ENCODE measurements at places on chromosomes 12 and 14. TPM values are rescaled to one million over a fixed set of nuclear protein-coding genes. Genes with fewer than 3 reads are reported as not detected.

GRCh38 chr14:61396279-61396678 is 74.9 kb downstream of the PRKCH start:
- no peaks in the 10 kb centered on the region for H3K4me1 ChIP-seq
- H3K27ac ChIP-seq, result no peak overlapping the region
- no peak overlapping the region for H3K4me3 ChIP-seq
- no peaks in the 10 kb centered on the region for H3K36me3 ChIP-seq

GRCh38 chr12:12693111-12693671 is 2.8 kb downstream of the GPR19 start:
- H3K27me3 ChIP-seq, result no peaks in the 10 kb centered on the region
- H3K36me3 ChIP-seq, result no peaks in the 10 kb centered on the region
- no peak overlapping the region for H3K27ac ChIP-seq

GRCh38 chr14:75088566-75089373 is 19.3 kb downstream of the ZC2HC1C start:
- no peaks in the 10 kb centered on the region for H3K4me1 ChIP-seq
- no peak overlapping the region for H3K4me3 ChIP-seq
- no peak for DNase-seq
- H3K27me3 ChIP-seq, result no peaks in the 10 kb centered on the region
- peaks cover 61% of the 10 kb centered on the region for H3K36me3 ChIP-seq

GRCh38 chr14:95362138-95362494 is 42.4 kb upstream of the CLMN start:
- H3K4me3 ChIP-seq, result no peak overlapping the region
- H3K36me3 ChIP-seq, result no peaks in the 10 kb centered on the region
- no peak overlapping the region for H3K27ac ChIP-seq
- H3K27me3 ChIP-seq, result peaks cover 40% of the 10 kb centered on the region

DNA sequence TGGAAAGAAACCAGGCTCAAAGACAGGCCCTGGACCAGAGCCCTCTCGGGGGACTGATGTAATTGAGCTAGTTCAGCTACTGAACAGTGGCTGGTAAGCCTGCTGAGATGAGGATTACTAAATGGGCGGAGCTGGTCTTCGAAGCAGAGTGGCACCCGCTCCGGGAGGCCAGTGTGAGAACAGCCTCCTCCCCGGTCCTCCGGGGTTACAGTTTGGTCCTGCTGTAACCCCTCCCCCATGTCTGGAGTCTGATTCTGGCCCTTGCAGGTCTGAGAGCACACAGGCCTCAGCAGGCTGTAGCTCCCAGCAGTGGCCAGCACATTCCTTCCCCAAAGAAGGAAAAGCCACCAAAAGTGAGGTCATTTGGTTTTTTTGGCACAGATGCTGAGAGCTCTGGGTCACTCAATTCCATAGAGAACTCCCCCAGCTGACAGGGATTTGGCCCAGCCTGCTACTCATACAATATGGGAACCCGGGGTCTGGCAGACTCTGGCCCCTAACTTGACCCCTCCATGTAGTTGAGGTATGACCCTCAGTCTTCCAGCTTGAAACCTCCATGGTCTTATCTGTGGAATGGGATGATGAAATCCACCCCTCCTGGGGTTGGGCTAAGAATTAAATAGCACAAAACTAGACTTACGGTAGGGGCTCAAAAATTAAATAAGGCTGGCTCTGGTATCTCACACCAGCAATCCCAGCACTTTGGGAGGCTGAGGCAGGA is 39.0 kb downstream of the ACTN1 start:
- peak overlapping the region; percentile 9 for H3K4me3 ChIP-seq
- H3K4me1 ChIP-seq, result peaks cover 100% of the 10 kb centered on the region
- H3K36me3 ChIP-seq, result peaks cover 8% of the 10 kb centered on the region
- no peaks in the 10 kb centered on the region for H3K27me3 ChIP-seq
- peak overlapping the region; percentile 98 for H3K27ac ChIP-seq
- no peak for DNase-seq

- no peak for DNase-seq
- H3K27ac ChIP-seq, result peak overlapping the region; percentile 96
- H3K36me3 ChIP-seq, result no peaks in the 10 kb centered on the region
- no peaks in the 10 kb centered on the region for H3K27me3 ChIP-seq
- peaks cover 88% of the 10 kb centered on the region for H3K4me1 ChIP-seq
Measured at GRCh38 chr12:124413401-124413800, 118.5 kb downstream of the RFLNA start.

- no peaks in the 10 kb centered on the region for H3K27me3 ChIP-seq
- no peaks in the 10 kb centered on the region for H3K4me1 ChIP-seq
- H3K27ac ChIP-seq, result no peak overlapping the region
- H3K4me3 ChIP-seq, result no peak overlapping the region
- peaks cover 93% of the 10 kb centered on the region for H3K36me3 ChIP-seq
Measured at GRCh38 chr14:21078287-21078686, 8.2 kb downstream of the ARHGEF40 start.

DNA sequence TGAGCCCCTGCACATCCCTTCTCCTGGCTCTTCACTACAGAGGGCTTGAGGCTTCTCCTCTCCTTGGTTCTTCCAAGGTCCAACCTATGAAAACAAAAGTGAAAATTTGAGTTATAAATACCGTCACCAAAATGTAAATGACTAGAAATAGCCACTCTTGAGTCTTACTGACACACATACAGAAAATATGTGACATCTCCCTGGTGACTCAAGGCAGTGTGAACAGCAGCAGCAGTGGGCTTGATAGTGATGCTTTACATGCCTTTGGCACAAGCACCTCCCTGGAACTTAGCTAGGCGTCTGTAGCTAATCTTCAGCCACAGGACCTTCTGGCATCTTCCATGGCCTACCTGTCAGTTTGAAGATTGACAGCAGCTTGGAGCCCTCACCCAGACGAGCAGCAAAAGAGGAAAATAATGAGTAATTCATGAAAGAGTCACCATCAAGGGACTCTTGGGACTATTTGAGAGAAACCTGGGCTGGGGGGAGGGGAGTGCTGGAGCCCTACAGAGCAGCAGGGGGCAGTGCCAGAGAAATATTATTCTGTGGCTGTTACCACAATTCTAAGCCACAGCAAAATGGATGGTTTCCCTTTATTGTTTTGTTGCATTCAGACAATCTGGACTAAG is 158.0 kb downstream of the KCNK10 start:
- no peak for DNase-seq
- no peaks in the 10 kb centered on the region for H3K4me1 ChIP-seq
- H3K27ac ChIP-seq, result no peak overlapping the region
- H3K36me3 ChIP-seq, result no peaks in the 10 kb centered on the region
- H3K4me3 ChIP-seq, result no peak overlapping the region
- H3K27me3 ChIP-seq, result no peaks in the 10 kb centered on the region

- no peaks in the 10 kb centered on the region for H3K36me3 ChIP-seq
- no peak for DNase-seq
- H3K27me3 ChIP-seq, result no peaks in the 10 kb centered on the region
- no peak overlapping the region for H3K4me3 ChIP-seq
- no peak overlapping the region for H3K27ac ChIP-seq
- H3K4me1 ChIP-seq, result no peaks in the 10 kb centered on the region
Measured at GRCh38 chr14:29630566-29631160, 297.0 kb downstream of the PRKD1 start.

DNA sequence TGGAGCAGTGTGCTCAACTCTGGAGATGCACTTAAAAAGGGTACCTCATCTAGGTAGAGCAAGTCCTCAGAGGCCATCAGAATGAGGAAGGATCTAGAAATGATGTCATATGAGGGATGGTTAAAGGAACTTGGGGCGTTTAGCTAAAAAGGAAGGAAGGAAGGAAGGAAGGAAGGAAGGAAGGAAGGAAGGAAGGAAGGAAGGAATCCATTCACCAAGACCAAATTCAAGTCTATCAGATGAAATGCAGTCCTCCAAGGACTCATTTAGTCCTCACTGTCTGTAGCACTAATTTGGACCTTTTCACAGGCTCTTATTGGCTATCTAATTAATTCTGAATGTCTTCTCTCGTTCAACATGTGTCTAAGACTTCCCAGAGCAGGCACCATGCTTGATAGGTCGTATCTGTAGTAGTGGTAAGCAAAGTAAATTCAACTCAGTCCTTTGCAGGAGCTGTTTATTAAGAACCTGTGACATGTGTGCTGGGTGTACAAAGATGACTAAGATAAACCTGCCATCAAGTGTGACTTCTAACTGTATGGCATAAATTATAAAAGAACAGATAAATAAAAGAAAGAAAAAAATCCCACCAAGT is 63.5 kb downstream of the LLPH start:
- H3K4me3 ChIP-seq, result no peak overlapping the region
- DNase-seq, result no peak
- no peaks in the 10 kb centered on the region for H3K4me1 ChIP-seq
- H3K27me3 ChIP-seq, result no peaks in the 10 kb centered on the region
- no peak overlapping the region for H3K27ac ChIP-seq

GRCh38 chr12:79988368-79988767 is 53.5 kb upstream of the PPP1R12A start:
- H3K4me3 ChIP-seq, result no peak overlapping the region
- peaks cover 19% of the 10 kb centered on the region for H3K4me1 ChIP-seq
- no peak for DNase-seq
- H3K27me3 ChIP-seq, result no peaks in the 10 kb centered on the region
- no peak overlapping the region for H3K27ac ChIP-seq

- H3K4me1 ChIP-seq, result peaks cover 41% of the 10 kb centered on the region
- H3K36me3 ChIP-seq, result no peaks in the 10 kb centered on the region
- no peaks in the 10 kb centered on the region for H3K27me3 ChIP-seq
- no peak for DNase-seq
- no peak overlapping the region for H3K27ac ChIP-seq
Measured at GRCh38 chr12:124901003-124901402, 13.4 kb downstream of the UBC start.

GRCh38 chr12:57584690-57585089 is 6.3 kb upstream of the PIP4K2C start:
- peaks cover 6% of the 10 kb centered on the region for H3K27me3 ChIP-seq
- peaks cover 10% of the 10 kb centered on the region for H3K36me3 ChIP-seq
- no peak overlapping the region for H3K4me3 ChIP-seq

GRCh38 chr12:88057994-88058718 is 29.0 kb upstream of the C12orf50 start:
- H3K36me3 ChIP-seq, result peaks cover 11% of the 10 kb centered on the region
- H3K27ac ChIP-seq, result no peak overlapping the region
- H3K4me1 ChIP-seq, result no peaks in the 10 kb centered on the region
- H3K4me3 ChIP-seq, result no peak overlapping the region
- no peak for DNase-seq

DNA sequence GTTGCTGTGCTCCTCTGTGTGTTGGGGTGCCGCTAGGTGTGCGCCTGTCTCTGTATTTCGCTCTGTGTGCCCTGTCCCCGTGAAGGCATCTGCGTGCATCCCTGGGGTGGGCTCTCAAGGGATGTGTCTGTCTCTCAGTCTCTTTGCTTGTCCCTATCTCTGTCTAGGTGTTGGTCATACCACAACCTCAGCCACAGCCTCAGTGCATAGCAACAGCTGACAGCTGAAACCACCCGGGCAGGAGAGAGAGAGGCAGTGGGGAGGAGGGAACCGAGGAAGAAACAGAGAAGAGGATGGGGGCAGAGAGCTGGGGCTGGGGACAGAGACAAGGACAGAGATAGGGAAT is 953 bp upstream of the NXPH4 start:
- DNase-seq, result no peak
- no peak overlapping the region for H3K4me3 ChIP-seq
- peaks cover 55% of the 10 kb centered on the region for H3K4me1 ChIP-seq
- peaks cover 62% of the 10 kb centered on the region for H3K27me3 ChIP-seq
- H3K27ac ChIP-seq, result no peak overlapping the region

GRCh38 chr12:104507672-104508071 is 50.9 kb downstream of the CHST11 start:
- H3K4me1 ChIP-seq, result no peaks in the 10 kb centered on the region
- no peak for DNase-seq
- H3K27me3 ChIP-seq, result no peaks in the 10 kb centered on the region
- no peak overlapping the region for H3K4me3 ChIP-seq

DNA sequence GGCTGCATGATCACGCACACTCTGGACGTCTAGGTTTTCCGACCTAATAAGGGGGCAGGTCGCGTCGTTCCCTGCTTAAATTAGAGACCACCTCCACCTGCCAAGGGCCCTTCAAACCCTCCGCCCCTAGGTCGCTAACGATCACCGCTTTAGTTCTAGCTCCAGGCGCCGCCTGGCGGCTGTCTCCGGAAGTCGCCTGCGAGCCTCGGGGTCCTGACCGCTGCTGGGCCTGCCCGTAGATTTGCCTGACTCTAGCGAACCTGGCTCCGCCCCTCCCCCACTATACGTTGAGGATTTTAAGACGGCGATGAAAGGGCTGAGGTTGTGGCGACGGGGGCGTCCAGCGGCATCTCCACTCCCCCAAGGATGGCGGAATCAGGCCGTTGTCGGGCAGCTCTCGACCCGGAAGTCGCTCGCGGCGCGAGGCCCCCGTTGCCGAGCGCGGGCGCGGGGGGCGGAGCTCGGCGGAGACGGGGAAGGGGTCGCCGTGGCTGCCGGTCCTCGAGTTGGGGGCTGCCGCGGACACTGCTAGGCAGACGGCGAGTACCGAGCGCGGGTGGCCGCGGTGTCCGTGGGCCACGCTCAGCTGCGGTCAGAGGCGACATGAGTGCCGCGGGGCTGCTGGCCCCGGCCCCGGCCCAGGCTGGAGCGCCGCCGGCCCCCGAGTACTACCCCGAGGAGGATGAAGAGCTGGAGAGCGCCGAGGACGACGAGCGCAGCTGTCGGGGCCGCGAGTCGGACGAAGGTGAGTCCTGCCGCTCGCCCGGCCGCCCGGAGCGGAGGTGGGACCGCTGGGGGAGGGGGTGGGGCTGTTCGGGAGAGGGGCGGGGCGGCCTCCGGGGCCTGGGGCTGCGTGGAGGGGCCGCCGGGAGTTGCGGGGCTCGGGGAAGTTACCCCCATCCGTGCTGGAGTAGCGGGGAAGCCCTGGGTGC is at the start of gene SUDS3:
Gene SUDS3, plus strand, starts transcription at position 467 of the 932 bp plus-strand sequence. Its CDS starts 137 bp downstream, at position 604.
- H3K4me3 ChIP-seq, result peak within 1 kb of the TSS; percentile 99
- no peaks in the 10 kb centered on the region for H3K27me3 ChIP-seq
- DNase-seq, result peak; percentile 98
- peaks cover 18% of the 10 kb centered on the region for H3K36me3 ChIP-seq

DNA sequence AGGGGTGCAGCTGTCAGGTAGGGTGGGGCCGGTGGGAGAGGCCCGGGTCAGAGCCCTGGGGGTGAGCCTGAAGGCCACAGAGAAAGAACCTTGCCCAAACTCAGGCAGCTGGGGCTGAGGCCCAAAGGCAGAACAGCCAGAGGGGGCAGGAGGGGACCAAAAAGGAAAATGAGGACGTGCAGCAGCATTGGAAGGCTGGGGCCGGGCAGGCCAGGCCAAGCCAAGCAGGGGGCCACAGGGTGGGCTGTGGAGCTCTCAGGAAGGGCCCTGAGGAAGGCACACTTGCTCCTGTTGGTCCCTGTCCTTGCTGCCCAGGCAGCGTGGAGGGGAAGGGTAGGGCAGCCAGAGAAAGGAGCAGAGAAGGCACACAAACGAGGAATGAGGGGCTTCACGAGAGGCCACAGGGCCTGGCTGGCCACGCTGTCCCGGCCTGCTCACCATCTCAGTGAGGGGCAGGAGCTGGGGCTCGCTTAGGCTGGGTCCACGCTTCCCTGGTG is 10.5 kb downstream of the MMP14 start:
- peaks cover 87% of the 10 kb centered on the region for H3K4me1 ChIP-seq
- H3K36me3 ChIP-seq, result peaks cover 50% of the 10 kb centered on the region
- no peak for DNase-seq

GRCh38 chr14:73741386-73741875 is 27.2 kb upstream of the PNMA1 start:
- no peaks in the 10 kb centered on the region for H3K27me3 ChIP-seq
- peaks cover 15% of the 10 kb centered on the region for H3K36me3 ChIP-seq
- H3K4me1 ChIP-seq, result peaks cover 85% of the 10 kb centered on the region
- H3K4me3 ChIP-seq, result peak overlapping the region; percentile 32
- H3K27ac ChIP-seq, result peak overlapping the region; percentile 84
- DNase-seq, result no peak

Gene FOXN4
- total RNA-seq, result not detected

Gene KCNC2
- 0.17 TPM for total RNA-seq

Gene ATL1
- total RNA-seq, result 21.5 TPM

Gene SERPINA1
- total RNA-seq, result 2.1 TPM

Gene KRT72
- not detected for total RNA-seq

Gene SERPINA9
- total RNA-seq, result not detected

Gene MEG3
- total RNA-seq, result 25.0 TPM

Gene CD163
- 96.0 TPM for total RNA-seq

Gene BHLHE41
- 14.6 TPM for total RNA-seq

Gene SLC10A1
- total RNA-seq, result not detected

Measured in esophagus muscularis mucosa (tissue), 4 donors.